ENCODE measurements at places on chromosomes 7 and 10. TPM values are rescaled to one million over a fixed set of nuclear protein-coding genes. Genes with fewer than 3 reads are reported as not detected.

- no peak overlapping the region for H3K4me3 ChIP-seq
- H3K27me3 ChIP-seq = no peaks in the 10 kb centered on the region
- H3K4me1 ChIP-seq = no peaks in the 10 kb centered on the region
- DNase-seq = no peak
Measured at GRCh38 chr10:113933894-113934532, 79.6 kb downstream of the NHLRC2 start.

- no peak overlapping the region for H3K4me3 ChIP-seq
- H3K36me3 ChIP-seq = peaks cover 81% of the 10 kb centered on the region
- H3K4me1 ChIP-seq = no peaks in the 10 kb centered on the region
- no peak overlapping the region for H3K27ac ChIP-seq
- no peak for DNase-seq
- no peaks in the 10 kb centered on the region for H3K27me3 ChIP-seq
Measured at GRCh38 chr7:134842062-134842461, 62.6 kb downstream of the CALD1 start.

DNA sequence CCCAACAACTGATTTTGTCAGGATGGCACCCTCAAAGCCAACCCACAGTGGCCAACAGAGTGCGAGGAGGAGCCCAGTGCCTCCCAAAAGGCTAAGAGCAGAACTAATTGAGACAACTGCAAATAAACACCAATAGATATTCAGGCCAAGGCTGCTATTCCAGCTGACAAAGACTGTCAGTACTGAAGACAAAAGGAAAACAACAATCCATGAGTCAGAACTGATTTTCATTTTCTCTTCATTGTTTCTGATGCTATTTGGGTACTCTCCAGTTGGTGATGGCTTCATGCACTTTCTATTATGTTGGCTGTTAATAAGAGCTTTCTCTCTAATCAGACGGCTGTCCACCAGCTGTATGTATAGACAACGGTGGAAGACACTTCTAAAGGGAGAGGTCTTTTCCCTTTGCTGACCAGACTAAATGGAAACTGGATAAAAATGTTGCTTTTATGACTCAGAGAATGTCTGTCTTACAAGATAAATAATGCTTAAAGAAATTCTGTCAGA, 515.9 kb downstream of the PARD3 start:
- no peak overlapping the region for H3K4me3 ChIP-seq
- peak overlapping the region; percentile 25 for H3K27ac ChIP-seq
- no peaks in the 10 kb centered on the region for H3K27me3 ChIP-seq
- no peak for DNase-seq
- H3K36me3 ChIP-seq = no peaks in the 10 kb centered on the region
- no peaks in the 10 kb centered on the region for H3K4me1 ChIP-seq

Gene OPN4
- 0.03 TPM for polyA plus RNA-seq

Gene DDIT4
- 24.9 TPM for polyA plus RNA-seq

Gene TRIM56
- 2.9 TPM for polyA plus RNA-seq

Data from SK-N-SH (cell line).